ENCODE measurements at places on chromosomes 2 and 18.
A peak's percentile ranks its signal among the peaks of the same experiment; 100 is the strongest.

- no peak overlapping the region for H3K27ac ChIP-seq
- H3K36me3 ChIP-seq, result no peaks in the 10 kb centered on the region
- DNase-seq, result no peak
- H3K27me3 ChIP-seq, result no peaks in the 10 kb centered on the region
- no peak overlapping the region for H3K4me3 ChIP-seq
Observed at GRCh38 chr2:82896117-82896516, 1563.0 kb downstream of the SUCLG1 start.

DNA sequence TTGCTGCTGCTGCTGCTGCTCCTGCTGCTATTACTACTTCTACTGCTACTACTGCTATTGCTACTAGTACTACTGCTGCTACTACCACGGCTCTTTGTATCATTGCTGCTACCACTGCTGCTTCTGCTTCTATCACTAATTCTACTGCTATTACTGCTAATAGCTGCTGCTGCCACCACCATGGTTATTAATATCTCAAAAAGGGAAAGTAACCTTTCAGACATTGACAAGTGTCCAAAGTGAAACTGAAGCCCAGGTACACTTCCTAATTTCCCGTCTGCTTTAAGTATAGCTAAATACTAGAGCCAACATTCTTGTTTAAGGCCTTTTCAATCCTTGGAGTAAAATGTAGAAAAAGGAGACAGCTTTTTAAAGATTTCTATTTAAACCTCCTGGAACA lies 45.4 kb upstream of the EHBP1 start:
- no peak for DNase-seq
- no peak overlapping the region for H3K4me3 ChIP-seq
- peaks cover 2% of the 10 kb centered on the region for H3K27me3 ChIP-seq

DNA sequence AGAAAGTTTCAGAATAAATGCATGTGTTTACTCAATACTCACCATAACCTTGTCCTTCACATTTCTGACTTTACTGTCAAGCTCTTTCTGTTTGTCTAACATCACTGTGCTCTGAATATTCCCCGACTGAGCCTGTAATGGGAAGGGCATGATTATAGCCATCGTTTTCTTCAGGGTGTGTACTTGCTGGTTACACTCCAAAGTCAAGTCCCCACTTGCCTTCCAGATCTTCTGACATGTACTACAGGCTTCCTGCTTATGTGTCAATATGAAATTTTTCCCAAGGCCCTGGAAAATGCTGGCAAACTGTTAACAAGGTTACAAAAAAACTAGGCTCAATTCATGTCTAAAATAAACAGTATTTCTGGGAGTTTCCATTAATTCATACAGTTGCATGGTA lies 12.9 kb downstream of the STAT1 start:
- H3K36me3 ChIP-seq, result peaks cover 97% of the 10 kb centered on the region
- H3K27ac ChIP-seq, result peak overlapping the region; percentile 56
- H3K4me1 ChIP-seq, result peaks cover 56% of the 10 kb centered on the region
- H3K27me3 ChIP-seq, result no peaks in the 10 kb centered on the region
- H3K4me3 ChIP-seq, result no peak overlapping the region

DNA sequence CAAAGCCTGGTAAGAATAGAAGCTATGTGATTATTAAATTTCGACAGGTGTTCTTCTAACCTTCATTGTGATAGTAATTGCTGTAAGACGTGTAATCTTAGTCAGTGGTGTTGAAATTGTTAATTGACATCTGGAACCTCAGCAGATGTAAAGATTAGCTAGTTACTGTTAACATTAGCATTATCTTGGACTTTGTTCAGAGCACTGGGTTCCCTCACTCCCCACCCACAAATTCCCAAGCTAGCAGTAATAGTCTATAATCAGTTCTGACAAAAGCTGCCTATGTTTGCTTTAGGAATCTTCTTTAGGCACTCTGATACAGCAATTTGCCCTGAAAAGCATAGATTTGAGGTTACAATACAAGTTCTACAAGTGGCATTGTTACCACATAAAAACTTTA lies 233.7 kb downstream of the EN1 start:
- no peak overlapping the region for H3K4me3 ChIP-seq
- no peaks in the 10 kb centered on the region for H3K4me1 ChIP-seq
- no peak overlapping the region for H3K27ac ChIP-seq
- H3K27me3 ChIP-seq, result peaks cover 9% of the 10 kb centered on the region
- DNase-seq, result no peak

DNA sequence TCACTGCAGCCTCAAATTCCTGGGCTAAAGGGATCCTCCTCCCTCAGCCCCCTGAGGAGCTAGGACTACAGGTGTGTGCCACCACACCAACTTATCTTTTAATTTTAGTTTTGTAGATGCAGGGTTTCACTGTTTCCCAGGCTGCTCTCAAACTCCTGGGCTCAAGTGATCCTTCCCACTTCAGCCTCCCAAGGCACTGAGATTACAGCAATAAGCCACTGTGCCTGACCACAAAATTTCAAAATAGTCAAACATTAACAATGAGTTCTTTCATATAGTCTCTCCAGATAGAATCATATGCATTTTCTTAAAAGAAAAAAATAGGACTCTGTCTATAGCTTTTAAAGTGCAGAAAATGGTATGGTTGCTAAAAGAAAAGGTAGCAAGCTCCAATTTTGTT lies 24.9 kb upstream of the PID1 start:
- no peaks in the 10 kb centered on the region for H3K27me3 ChIP-seq
- no peaks in the 10 kb centered on the region for H3K4me1 ChIP-seq
- no peak for DNase-seq
- no peak overlapping the region for H3K27ac ChIP-seq

DNA sequence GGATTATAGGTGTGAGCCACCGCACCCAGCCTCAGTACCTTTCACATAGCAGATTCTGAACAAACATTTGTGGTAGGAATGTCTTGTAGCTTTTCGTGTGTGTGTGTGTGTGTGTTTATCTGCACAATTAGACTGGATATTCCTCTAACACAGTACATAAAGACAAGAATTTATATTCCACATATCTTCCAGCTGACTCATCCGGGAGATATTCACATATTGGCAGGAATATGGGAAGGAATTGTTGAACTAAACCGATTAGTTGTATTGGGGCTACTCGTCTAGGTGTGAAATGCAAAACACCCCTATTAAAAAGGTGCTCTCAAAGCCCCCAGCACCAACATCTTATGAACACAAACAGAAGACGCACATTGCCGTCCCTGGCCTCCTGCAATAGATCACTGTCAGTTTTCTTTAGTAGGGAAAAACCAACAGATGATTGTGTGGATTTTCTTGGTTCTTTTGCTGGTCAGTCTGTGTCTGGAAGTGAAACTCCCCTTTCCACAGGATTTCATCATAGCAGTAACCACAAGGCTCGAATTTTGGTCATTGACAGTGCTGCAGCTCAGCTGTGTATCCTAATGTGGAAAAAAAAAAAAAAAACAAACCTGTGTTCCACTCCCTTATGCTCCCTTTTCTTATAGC lies 208.5 kb upstream of the ACVR2A start:
- no peaks in the 10 kb centered on the region for H3K27me3 ChIP-seq
- H3K4me1 ChIP-seq, result peaks cover 27% of the 10 kb centered on the region
- H3K36me3 ChIP-seq, result no peaks in the 10 kb centered on the region
- no peak for DNase-seq
- H3K27ac ChIP-seq, result no peak overlapping the region
- no peak overlapping the region for H3K4me3 ChIP-seq

DNA sequence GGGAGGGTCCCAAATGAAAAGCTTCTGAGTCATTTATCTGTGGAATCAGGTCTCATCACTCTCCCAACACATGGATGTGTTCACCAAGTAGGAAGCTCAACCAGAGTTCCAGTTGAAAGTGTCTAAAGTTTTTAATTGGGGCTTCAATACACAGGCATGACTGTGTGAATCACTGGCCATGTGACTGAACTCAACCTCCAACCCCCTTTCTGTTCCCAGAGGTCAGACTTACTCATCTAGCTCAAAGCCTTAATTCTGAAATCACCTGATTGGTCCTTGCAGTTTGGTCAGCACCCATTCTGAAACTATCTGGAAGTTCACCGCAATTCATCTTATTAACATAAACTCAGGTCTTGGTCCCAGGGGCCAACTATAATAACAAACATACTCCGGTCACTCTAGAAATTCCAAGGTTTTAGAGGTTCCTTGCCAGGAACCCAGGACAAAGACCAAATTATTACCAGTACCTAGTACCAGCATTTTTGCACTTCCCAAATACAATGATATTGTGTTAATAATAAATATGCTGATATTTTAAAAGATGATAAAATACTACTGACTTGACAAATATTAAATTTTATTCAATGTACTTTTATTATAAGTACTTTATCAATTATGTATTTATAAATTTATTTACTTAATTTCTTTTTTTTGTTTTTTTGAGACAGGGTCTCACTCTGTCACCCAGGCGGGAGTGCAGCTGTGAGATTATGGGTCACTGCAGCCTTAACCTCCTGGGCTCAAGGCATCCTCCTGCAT lies 10.7 kb upstream of the RBM45 start:
- no peaks in the 10 kb centered on the region for H3K4me1 ChIP-seq
- H3K36me3 ChIP-seq, result no peaks in the 10 kb centered on the region
- H3K4me3 ChIP-seq, result no peak overlapping the region
- no peak overlapping the region for H3K27ac ChIP-seq

DNA sequence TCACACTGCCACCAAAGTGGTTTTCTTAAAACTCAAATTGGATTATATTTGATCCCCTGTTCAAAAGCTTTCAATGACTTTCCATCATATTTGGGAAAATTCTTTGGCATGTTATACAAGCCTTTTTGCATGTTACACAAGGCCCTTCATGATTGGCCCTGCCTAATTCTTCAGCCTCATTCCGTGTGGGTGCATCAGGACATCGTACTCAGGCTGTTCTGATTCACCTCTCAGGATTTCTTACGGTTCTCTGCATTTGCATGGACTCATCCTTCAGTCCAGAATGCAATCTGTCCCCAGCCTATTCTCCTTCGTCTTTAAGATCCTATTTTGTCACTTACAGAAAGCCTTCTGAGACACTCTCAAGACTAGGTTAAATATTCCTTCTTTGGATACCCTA lies 107.8 kb downstream of the LYPD1 start:
- no peak overlapping the region for H3K4me3 ChIP-seq
- no peaks in the 10 kb centered on the region for H3K27me3 ChIP-seq
- no peaks in the 10 kb centered on the region for H3K4me1 ChIP-seq
- H3K36me3 ChIP-seq, result no peaks in the 10 kb centered on the region

DNA sequence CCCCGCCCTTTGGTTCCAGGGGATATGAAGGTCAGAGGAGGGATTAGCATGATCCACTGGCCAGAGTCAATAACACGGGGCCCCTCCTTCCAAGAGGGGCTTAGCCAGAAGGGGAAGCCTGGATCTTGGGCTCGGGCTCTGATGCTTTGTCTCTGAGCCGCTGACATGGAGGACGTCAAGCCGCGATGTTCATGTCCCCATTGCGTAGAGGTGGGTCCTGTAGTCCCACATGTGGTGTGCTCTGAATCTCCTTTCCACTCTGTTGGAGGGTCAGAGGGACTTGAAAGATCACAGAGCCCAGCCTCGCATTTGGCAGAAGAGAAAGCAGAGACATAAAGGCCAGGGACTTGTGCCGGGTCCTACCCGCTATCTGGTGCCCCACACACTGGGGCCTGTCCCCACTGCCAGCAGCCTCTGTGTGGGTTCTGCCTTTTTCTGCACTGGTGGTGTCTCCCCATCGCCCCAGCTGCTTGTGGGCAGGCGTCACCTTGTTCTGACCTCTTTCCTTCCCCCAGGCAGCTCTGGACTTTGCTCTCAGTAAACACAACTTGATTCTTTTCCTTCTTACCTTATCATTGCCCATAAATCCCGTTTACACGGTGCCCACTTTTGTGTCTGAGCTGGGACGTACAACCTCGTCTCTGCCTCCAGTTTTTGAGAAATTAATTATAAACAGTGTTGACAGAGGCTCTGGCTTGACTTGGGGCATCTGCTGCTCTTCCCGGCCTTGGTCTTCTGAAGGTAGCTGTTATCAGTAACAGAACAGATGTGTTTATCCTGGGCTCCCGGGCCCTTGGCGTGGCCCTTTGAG lies 48.8 kb downstream of the SH3BP4 start:
- H3K27ac ChIP-seq, result no peak overlapping the region
- H3K27me3 ChIP-seq, result no peaks in the 10 kb centered on the region
- no peak overlapping the region for H3K4me3 ChIP-seq
- no peak for DNase-seq
- H3K36me3 ChIP-seq, result no peaks in the 10 kb centered on the region

- H3K27ac ChIP-seq, result no peak overlapping the region
- H3K4me1 ChIP-seq, result no peaks in the 10 kb centered on the region
- H3K4me3 ChIP-seq, result no peak overlapping the region
- peaks cover 19% of the 10 kb centered on the region for H3K27me3 ChIP-seq
Observed at GRCh38 chr2:56191617-56192016, 7.8 kb downstream of the CCDC85A start.

DNA sequence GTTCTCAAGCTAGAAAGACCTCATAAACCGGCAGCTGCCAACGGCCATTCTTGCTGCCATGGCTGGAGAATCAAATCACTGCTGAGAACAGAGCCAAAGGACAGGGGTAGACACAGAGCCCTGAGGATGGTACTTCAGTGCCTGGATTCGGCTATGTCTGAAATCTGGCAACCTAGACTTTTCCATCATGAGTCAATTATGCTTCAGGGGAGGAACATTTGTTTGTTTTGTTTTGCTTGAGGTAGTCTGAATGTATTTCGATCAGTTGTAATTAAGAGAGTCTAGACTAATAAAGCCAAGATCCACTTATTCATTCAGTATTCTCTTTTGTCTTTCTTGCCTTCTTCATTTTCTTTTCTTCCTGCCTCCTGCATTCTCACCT lies 122.8 kb upstream of the SH3BP4 start:
- H3K36me3 ChIP-seq, result no peaks in the 10 kb centered on the region
- no peak overlapping the region for H3K27ac ChIP-seq
- no peaks in the 10 kb centered on the region for H3K4me1 ChIP-seq
- no peak for DNase-seq

DNA sequence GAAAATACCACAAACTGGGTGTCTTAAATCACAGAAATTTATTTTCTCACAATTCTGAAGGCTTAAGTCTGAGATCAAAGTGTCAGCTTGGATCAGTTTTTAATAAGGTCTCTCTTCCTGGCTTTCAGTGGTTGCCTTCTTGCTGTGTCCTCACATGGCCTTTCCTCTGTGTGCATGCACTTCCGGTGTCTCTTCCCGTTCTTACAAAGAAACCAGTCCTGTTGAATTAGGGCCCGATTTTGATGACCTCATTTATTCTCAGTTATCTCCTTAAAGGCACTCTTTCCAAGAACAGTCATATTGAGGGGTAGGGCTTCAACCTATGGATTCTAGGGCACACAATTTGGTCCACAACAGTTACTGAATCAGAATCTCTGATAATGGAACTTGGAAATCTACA lies 5.4 kb upstream of the XIRP2 start:
- no peak for DNase-seq
- no peaks in the 10 kb centered on the region for H3K36me3 ChIP-seq
- no peak overlapping the region for H3K27ac ChIP-seq
- no peaks in the 10 kb centered on the region for H3K27me3 ChIP-seq
- no peak overlapping the region for H3K4me3 ChIP-seq

DNA sequence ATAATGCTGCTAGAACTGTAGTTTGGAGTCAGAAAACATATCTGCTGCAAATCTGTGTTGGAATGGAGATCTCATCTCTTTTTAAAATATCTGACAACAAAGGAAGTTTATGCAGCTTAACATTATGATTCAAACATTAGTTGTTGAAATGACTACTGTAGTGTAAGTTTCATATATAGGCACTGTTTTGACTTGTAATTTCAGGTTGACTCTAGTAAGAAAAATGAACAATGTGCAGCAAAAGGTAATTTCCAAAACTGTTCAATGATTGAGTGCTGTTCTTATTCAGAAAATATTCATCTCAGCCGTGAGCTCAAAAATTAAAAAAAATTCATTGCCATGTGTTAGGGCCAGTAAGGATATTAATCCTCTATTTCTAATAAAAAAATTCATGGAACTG lies 48.5 kb downstream of the CCDC138 start:
- peaks cover 34% of the 10 kb centered on the region for H3K36me3 ChIP-seq
- H3K4me3 ChIP-seq, result no peak overlapping the region
- H3K4me1 ChIP-seq, result peaks cover 20% of the 10 kb centered on the region
- DNase-seq, result no peak
- no peak overlapping the region for H3K27ac ChIP-seq
- H3K27me3 ChIP-seq, result no peaks in the 10 kb centered on the region
